Left ventricle myocardium inferior (tissue), 1 donor: ENCODE measurements at places on chromosomes 6 and 20.

DNA sequence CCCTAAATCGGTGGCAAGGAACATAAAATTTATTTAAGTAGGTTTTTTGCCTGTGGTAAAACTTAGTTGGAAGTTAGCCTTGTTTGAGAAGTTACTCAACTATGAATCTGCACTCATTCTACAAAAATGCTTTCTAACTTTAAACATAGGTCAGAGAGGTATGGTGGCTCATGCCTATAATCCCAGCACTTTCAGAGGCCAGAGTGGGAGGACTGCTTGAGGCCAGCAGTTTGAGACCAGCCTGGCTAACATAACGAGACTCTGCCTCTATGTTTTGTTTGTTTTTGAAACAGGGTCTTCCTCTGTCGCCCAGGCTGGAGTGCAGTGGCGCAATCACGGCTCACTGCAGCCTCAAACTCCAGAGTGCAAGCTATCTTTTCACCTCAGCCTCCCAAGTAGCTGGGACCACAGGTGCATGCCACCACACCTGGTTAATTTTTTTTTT lies 16.2 kb downstream of the USP49 start:
- no peak for DNase-seq

- DNase-seq: no peak
Observed at GRCh38 chr6:105196076-105196475, 16.3 kb upstream of the POPDC3 start.

DNA sequence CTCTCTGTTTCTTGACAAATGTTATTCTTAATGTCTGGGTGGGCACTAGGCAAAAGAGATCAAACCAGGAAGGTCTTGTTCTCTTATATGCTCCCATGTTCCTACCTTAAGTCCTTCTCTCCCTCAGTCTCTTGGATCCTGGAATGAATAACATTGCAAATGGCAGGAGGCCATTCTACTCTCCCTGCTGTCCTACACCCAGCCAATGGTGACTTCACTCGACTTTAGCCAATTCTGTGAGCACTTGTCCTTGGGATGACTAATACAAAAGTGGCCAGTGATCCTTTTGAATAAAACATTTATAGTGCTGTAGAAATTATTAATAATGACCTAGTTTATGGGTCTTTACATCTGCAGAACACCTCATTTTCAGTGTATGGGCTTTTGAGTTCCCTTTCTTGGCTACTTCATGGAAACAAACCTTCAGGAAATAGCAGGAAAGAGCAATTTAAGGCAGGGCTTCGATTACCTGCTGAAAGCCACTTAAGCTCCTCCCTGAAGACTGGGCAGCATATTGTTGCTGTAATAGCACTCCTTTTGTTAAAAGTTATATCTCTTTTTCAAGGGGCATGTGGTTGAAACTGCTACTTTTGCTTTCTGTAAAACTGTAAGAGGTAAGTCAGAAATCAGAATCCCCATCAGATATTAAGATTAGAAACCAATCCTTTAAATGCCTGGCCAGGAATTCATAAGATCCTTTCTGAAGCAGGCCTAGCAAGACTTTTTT lies 10.5 kb downstream of the OTOR start:
- DNase-seq: no peak

GRCh38 chr6:165821754-165822153 lies 158.7 kb upstream of the PDE10A start:
- no peak for DNase-seq

DNA sequence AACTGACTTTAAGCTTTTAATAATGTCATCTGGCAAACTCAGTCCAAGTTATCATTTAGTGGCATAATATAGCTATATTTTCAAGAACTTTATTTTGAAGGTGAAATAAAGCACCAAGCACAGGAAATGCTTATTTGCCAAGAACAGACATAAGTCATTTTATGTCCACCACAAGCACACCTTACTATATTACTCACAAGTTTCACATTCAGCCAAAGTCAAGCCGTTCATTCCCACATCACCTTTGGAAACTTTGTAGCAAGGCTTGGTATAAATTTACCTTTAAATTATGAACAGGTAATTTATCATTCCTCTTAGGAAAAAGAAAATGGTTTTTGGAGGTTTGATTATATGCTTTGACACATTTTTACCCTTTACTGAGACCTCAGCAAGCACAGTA lies 236.8 kb upstream of the FKBP1C start:
- no peak for DNase-seq

- DNase-seq: no peak
Observed at GRCh38 chr6:31972709-31973350, 892 bp upstream of the DXO start.

DNA sequence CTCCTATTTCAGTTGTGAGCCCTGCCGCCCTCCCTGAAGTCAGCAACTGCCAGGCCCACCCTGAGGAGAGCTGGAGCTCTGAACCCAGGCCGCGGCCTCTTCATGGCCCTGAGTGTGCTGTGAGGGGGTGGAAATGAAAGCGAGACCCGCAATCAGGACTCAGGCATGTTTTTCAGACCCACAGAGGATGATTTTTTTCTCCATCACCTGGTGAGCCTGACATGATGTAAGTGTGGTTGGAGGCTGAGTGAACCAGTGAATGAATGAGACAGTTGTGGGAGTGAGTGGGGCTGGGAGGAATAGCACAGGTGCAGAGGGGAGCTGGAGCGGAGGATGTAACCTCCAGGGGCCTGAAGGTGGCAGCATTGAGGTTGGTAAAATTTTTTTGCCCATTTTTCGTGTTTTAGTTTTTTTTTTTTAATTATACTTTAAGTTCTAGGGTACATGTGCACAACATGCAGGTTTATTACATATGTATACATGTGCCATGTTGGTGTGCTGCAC lies 18.3 kb downstream of the RAET1L start:
- DNase-seq: no peak

GRCh38 chr6:28207510-28208110 lies 17.5 kb upstream of the ZSCAN9 start:
- no peak for DNase-seq

- no peak for DNase-seq
Observed at GRCh38 chr6:33957892-33958525, 154.2 kb upstream of the MLN start.

- DNase-seq: no peak
Observed at GRCh38 chr6:4365686-4366085, 230.3 kb upstream of the ECI2 start.

DNA sequence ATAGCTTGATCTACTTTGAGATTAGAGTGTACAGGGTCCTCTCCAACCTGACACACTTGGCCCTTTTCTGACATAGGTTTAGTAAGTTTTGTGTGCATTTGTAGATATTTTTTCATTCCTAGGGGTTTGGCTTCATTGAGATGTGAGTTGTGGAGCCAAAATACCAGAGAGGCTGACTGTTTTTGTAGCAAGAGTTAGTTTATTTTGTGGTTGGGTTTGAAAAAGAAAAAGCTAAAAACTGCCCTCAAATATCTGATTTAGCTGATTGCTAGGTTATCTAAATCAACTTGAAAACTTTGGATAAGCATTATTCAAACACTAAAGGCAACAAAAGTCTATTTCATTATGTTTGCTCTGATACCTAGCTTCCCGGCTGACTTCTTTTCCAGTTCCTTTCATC lies 164.7 kb upstream of the CENPW start:
- DNase-seq: no peak

- no peak for DNase-seq
Observed at GRCh38 chr20:62641321-62642050, 817 bp upstream of the SLCO4A1 start.

- DNase-seq: no peak
Observed at GRCh38 chr6:109241199-109241598, 141.1 kb downstream of the CD164 start.

GRCh38 chr20:34604980-34605788 lies 46.7 kb downstream of the MAP1LC3A start:
- DNase-seq: no peak

GRCh38 chr20:10239954-10240353 lies 21.3 kb downstream of the SNAP25 start:
- no peak for DNase-seq

DNA sequence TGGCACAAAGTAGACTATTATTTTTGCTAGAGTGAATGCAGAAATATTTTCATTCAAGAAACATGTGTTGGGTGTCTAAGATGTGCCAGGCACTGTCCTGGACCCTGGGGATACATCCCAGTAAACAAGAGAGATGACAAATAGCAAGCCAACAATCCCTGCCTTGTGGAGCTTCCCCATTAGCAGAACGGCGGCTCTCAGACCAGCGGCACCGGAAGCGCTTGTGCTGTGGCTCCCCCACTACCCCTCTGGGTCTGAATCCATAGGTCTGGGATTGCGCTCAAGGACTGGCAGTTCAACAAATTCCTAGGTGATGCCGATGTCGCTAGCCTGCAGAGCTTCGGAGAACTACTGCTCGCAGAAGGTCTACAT lies 98.5 kb upstream of the AGPAT4 start:
- DNase-seq: no peak

GRCh38 chr20:18971574-18971973 lies 158.0 kb downstream of the SCP2D1 start:
- DNase-seq: no peak

DNA sequence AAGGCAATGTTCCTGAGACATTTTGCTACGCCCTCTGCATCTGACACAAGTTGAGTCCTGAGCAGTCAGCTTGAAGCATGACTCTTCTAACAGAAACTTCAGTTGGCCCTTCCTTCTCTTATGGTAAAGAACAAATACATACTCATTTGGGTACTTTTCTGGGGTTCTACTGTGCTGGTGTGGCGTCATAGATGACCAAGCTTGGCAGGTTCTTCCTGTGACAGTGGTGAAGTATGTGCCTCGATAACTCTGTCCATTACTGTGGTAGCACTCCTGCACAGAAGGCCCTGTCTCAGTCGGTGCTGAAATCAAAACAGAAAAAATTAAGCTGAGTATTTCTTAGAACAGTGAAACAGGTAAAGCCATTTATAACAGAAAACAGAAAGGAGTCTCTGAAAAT lies 152.5 kb downstream of the SLC22A3 start:
- no peak for DNase-seq

DNA sequence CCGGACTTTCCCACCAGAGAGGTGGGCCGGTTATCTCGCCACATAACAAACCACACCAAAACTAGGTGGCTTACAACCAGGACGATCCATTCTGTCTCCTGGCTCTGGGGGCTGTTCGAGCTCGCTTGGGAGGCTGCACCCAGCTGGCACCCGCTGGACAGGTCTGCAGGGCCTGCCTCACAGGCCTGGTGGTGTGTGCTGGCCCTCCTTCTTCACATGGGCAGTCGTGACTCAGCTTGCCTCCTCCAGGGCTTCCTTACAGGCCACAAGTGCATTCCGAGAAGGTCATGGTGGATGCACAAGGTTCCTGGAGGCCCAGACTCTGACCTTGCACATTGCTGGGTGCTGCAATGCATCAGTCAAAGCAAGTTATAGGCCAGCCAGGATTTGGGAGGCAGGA lies 34.2 kb downstream of the FOXF2 start:
- no peak for DNase-seq

GRCh38 chr6:157445277-157446009 lies 64.5 kb downstream of the ZDHHC14 start:
- DNase-seq: no peak

DNA sequence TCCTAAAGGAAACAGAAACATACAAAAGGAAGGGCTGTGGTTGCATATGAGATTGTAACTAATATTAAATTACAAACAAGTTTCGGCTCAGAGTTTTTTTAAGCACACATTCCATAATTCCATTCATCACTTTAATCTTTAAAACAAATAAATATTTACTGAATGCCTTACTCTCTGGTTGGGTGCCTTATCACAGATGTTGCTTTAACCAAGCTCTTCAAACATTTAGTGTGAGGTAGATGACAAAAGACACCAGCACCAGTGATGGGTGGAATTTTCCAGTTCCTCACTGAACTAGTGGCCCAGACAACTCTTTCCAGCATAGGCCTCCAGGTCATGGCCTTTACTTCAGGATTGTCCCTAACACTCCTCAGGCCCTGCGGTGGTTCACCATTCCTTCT lies 58.7 kb downstream of the ARHGAP18 start:
- no peak for DNase-seq
